ENCODE measurements at places on chromosomes 12 and 14.

GRCh38 chr12:58425481-58426392 is 484.4 kb downstream of the ATP23 start:
- DNase-seq: no peak

- no peak for DNase-seq
These were observed 358.4 kb downstream of the DPF3 start for GRCh38 chr14:72535485-72535884.

DNA sequence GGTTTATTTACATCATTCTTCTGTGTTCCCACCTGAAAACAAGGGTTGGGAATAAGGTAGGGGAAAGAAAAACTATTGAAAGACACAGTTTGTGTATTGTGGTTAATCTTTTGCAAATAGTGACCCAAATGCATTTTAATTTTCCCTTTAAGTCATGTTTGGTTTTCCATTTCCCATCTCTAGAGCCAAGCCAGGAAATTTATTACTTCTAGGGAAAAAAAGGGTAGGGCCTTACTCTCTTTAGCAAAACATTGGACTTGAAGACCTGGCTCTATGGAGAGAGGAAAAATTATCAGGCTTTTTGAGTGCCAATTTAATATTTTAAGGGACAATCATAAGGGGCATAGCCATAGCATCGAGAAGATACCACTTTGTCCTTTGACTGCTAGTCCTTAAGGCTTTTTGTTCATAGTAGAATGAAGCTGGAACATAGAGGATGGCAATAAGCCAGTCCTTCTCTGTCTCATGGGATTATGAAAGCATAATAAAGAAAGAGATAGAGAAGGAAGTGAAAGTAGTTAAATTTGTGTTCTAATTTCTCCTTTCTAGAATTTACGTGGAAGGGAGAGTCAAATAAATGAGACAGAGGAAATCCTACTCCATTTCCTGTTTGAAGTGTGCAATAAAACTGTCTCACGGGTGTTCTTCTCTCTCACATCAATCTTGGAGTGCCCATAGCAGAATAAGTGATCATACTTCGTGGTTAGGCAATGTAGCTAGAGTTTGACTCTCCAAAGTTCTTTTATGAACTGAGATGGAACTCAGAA is 50.9 kb upstream of the PPFIA2 start:
- DNase-seq: no peak

DNA sequence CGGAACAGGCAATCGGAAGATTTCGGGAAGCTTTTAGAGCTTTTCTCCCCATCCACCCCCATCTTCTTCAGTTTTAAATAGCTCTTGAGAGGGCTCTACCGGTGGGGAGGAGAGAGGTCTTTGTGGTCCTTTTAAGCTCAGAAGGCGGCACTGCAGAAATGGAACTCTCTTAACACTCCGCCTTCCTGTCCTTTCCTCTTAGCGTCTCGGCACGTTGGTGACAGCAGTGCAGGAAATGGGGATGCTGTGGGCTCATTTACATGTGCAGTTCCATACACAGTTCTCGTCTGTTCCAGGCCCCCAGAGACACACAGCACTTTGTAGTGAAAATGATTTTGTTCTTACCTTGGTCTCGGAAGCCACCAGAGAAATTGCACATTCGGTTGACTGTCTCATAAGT is 50.4 kb upstream of the RIN3 start:
- no peak for DNase-seq

GRCh38 chr12:5807514-5808219 is 137.4 kb downstream of the ANO2 start:
- no peak for DNase-seq

DNA sequence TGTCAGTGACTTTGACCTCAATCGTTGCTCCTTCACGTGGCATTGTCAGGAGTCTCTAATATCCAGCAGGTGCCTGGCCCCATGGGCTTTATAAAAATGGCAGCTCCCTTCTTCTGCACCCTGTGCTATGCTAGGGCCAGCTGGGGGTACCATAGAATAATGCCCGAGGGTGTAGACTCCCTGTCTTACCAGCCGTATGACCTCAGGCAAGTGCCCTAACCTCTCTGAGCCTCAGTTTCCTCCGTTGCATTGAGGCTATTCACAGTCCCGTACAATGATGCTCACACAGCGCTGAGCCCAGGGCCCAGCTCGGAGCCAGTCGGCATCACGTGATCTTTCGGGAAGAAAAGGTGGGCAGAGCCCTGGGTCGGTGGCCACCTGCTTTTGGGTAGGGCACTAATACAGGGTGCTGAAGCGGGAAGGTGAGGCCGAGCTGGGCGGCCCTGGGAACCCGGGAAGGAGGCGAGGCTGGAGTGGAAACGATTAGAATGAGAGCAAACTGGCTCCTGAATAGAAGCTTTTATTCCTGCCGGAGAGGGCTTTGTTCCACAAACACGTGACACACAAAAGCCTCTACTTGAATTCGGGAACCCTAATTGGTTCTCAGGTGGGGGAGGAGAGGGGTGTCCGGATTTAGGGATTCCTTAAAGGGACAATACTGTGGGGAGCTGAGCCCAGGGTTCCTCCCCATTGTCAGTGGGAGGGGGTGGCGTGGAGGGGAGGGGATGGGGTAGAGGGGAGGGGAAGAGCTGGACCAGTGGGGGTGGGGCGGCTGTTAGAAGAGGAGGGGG is 19.9 kb upstream of the MSI1 start:
- DNase-seq: no peak

All from activated naive CD4-positive, alpha-beta T cell treated with anti-CD3 and anti-CD28 coated beads, Interleukin-2, amount 50 U/mL, for 16 hours (primary cell).